ENCODE measurements at places on chromosomes 12 and 14.

DNA sequence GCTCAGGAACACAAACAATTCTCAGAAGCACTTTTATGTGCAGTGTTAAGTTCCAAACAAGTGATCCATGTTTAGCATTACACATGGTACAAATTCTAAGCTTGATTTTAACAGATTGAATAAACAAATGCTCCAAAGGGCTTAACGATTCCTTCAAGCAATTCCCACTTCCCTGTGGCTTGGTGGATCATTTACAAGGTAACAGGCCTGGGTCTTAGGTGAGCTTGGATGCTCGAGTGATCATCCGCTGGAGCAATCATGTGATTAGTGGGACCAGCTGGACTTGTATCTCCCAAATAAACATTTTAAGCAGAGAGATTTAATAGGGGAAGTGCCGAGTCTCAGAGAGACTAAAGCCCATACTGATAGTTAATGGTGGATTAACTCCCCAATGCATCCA is 70.7 kb downstream of the CALM1 start:
- no peak for DNase-seq

DNA sequence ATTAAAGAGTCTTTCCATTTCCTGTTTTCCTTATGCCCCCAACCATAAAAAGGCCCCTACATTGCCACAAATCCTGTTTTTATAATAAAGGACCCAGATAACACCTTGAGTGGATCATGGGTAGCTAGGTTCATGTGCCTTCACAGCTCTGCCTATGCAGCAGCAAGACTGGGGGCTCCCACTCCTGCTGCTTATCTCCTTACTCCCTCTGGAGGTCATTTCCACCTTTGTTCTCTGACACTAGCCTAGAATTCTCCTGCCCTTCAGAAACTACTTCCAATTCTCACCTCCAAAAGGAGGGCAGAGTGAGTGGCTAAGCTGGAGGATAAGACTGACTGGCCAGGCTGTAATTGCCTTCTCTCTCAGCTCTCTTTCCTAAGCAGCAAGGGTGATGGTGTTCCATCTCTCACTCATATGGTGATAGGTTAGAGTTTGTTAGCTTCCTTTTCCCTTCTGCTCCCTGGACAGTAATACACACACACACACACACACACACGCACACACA is 20.0 kb upstream of the STAC3 start:
- no peak for DNase-seq

DNA sequence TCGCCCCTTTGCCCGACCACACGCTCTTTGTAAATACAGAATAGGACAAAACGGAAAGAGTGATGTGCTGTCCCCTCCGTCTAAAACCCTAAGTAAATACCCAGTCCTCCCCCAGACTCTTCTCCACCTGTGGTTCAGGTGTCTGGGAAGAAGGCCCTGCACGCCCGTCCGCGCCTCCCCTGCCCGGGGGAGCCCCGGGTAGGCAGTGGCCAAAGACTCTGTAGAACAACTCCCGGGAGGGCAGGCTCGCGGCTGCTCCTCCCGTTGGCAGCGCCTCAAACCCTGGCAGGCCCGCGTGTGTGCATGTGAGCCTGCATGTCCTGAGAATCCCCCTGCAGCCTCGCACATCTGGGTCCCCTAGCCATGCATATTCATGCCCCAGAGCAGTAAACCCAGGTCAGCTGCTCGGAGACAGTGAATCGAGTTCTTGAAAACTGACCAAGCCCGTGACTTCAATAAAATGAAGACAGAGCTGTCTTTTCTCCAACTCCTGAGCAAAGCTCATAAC is 165.8 kb downstream of the MON2 start:
- DNase-seq = peak; percentile 14

GRCh38 chr14:33279865-33280264 is 341.2 kb downstream of the NPAS3 start:
- no peak for DNase-seq

DNA sequence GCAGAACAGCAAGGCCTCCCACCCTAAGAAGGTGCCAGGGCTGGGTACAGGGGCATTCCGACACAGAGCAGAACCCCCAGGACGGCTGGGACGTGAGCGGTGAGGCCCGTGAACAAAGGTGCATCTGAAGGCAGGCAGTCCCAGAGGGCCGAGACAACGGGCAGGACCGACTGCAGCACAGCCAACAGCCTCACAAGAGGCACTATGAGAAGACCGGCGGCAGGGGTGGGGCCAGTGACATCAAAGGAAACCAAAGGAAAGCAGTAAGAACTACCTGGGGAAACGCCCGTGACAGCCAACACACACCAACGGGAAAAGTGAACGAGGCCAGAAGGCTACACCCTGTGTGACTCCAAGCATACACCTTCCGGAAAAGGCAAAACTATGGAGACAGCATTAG is 9.1 kb downstream of the BTBD6 start:
- no peak for DNase-seq

GRCh38 chr14:55160989-55161388 is 30.4 kb downstream of the DLGAP5 start:
- no peak for DNase-seq

GRCh38 chr12:10136637-10137205 is 6.7 kb upstream of the CLEC7A start:
- DNase-seq = no peak

DNA sequence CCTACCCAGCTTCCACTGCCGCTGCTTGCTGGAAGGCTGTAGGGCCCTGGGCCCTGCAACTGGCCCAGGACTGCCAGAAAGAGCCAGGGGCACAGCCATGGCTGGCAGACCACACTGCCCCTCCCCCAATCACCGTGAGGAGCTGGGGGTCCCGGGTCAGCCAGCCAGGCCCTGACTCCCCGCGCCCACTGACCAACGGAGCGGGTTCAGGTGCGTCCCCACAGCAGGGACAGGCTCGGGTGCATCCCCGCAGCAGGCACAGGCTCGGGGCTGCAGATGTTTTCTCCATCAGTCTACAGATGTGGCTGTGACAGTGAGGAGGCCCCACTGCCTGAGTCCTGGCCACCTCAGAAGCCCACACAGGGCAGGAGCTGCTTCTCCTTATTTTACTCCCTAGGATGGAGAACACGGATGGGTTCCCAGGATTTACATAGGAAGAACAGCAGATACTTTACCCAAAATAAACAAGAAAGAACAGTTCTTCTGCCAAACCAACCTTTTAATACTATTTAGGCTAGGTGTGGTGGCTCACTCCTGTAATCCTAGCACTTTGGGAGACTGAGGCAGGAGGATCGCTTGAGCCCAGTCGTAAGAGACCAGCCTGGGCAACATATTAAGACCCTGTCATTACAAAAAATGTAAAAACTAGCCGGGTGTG is 61.1 kb downstream of the TESC start:
- DNase-seq = no peak

- DNase-seq = no peak
Observed at GRCh38 chr12:103469719-103470118, 26.0 kb downstream of the C12orf42 start.

GRCh38 chr14:102033241-102033640 is 53.6 kb downstream of the HSP90AA1 start:
- no peak for DNase-seq

Data from T-helper 17 cell (primary cell).